ENCODE measurements at places on chromosomes 5 and 9. TPM values are rescaled to one million over a fixed set of nuclear protein-coding genes. Genes with fewer than 3 reads are reported as not detected.

Gene NUTM2F
- total RNA-seq: not detected

Gene IRX2
- not detected for total RNA-seq

Gene CYFIP2
- total RNA-seq: 324 TPM

Gene TNFSF8
- 57.3 TPM for total RNA-seq

Gene ARL10
- 8.0 TPM for total RNA-seq

Gene RFX3
- 10.4 TPM for total RNA-seq

Gene DIRAS2
- not detected for total RNA-seq

Gene C5orf58
- total RNA-seq: not detected

Gene SMIM33
- 0.16 TPM for total RNA-seq

Gene KLF4
- total RNA-seq: 0.50 TPM

Gene C9orf153
- total RNA-seq: 0.38 TPM

Gene FBN2
- not detected for total RNA-seq

Gene STK32A
- not detected for total RNA-seq

Gene ELL2
- total RNA-seq: 41.9 TPM

Gene MYMK
- total RNA-seq: not detected

Gene LCN12
- 0.84 TPM for total RNA-seq

Gene SMARCA2
- total RNA-seq: 91.5 TPM

Gene SVEP1
- not detected for total RNA-seq

Gene IFNE
- not detected for total RNA-seq

Gene PFN3
- total RNA-seq: not detected

Gene RALGPS1
- total RNA-seq: 1.1 TPM

Gene ADAMTS12
- total RNA-seq: not detected
